Cerebellar nuclear complex (tissue), 1 donor: ENCODE measurements at places on chromosomes 1 and 21.

DNA sequence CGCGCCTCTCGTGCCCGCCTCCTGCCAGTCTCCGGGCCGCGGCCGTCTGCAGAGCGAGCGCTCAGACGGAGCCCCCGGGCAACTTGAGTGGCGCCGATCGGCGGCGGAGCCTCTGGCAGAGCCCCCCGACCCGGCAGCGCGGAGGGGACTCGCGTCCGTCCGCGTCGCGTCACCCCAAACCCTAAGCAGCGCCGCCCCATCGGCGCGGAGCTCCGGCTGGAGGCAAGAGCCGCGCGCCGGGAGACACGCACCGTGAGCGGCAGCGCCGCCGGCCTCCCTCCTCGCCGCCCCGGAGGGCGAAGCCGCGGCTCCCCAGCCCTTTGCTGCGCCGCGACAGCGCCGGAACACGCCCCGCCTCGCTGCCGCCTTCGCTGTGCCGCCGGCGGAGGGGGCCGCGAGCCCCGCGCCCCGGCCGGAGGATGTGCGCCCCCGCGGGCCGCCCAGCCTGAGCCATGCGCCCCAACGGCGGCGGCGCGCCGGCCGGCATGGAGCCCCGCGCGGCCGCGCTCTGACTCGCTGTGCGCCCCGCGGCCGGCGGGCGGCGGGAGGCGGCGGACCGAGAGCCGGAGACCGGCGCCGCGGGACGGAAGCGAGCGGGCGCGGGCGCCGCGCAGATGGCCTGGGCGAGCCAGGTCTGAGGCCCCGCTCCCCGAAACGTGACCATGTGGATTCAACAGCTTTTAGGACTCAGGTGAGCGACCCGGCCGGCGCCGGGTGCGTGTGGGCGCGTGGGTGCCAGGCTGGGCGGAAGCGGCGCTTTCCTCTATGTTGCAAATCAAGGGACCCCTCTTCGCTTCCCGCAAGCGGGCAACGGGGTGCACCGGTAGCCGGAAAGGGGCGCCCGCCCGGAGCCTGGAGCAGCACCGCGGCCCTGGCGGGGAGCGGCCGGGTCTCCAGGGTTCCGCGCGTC lies 610 bp downstream of the AJAP1 start:
- no peak for DNase-seq

DNA sequence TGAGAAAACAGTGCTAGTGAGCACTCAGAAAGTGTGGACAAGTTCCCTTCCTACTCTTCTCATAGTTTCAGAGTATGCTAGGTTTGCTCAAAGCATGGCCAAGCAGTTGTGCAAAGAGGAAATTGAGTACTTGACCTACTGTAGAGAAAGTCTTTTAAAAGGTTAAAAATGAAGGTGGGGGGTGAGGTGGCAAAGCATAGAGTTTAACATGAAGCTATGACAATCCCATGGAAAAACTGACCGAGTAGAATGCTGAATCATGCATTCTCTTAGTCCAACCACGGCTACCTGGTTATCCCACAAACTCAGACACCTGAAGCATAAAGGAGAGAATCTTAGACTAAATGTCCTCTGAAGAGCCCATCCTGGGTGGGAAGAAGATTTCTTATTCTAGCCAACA lies 79.9 kb downstream of the PTPN14 start:
- no peak for DNase-seq

- DNase-seq = no peak
Observed at GRCh38 chr1:3158347-3158746, 89.3 kb downstream of the PRDM16 start.

GRCh38 chr1:175034775-175035174 lies 11.6 kb upstream of the MRPS14 start:
- DNase-seq = no peak

- DNase-seq = no peak
Observed at GRCh38 chr1:186738926-186739325, 58.7 kb upstream of the PTGS2 start.

GRCh38 chr1:104291156-104291555 lies 541.5 kb downstream of the AMY1C start:
- no peak for DNase-seq

- DNase-seq = no peak
Observed at GRCh38 chr1:248834343-248834940, 3.6 kb upstream of the ZNF672 start.

GRCh38 chr1:112083487-112083886 lies 94.0 kb upstream of the KCND3 start:
- DNase-seq = no peak

DNA sequence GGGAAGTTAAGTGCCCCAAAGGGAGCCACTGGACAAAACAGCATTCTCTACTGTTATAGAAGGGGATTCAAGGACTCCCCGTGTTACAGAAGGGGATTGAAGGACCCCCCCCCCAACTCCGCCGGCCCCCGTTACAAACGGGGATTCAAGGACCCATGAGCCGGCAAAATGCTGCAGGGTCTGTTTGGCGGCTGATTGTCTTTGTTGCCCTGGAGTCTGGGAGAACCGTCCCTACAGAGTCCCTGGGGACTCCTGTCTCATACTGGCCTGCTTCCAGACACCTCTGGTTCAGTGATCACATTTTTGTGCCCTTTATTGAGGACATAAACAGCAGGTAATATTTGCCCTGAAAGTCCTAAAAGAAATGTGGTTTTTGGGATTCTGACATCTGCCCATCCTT lies 96.4 kb downstream of the SYF2 start:
- no peak for DNase-seq

DNA sequence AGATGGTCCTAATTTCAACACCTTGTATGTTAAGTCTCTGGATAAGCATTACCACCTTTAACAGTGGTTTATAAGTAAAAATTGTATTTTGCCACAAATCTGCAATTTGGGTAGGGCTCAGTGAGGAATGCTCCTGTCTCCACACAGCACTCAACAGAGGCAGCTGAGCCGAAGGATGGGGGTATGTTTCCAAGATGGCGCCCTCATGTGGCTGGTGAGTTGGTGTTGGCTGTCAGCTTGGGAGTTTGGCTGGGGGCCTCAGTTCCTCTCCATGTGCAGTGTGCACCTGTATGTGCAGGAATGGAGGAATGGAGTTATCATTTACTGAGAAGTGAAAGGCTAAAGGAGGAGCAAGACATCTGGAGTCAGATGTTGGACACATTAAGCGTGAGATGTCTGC lies 136.8 kb downstream of the GABPA start:
- no peak for DNase-seq

- DNase-seq = peak; percentile 8
Observed at GRCh38 chr1:34928699-34929496, 552 bp downstream of the DLGAP3 start.

DNA sequence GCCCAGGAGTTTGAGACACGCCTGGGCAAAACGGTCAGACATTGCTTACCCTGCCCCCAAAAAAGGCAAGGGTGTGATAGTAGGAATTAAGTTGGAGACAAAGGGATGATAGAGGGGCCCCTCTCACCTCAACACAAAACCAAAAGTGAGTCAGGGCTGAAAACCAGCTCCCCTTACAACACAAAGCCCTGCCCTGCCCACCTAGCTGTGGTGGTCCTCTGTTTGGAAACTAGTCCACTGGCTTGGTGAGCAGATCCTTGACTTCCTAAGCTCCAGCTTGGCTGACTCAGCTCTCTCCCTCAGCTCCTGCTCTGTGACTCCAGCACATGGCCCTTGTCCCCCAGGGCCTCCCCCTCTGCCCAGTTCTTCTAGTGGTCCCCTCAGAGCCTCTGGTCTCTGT lies 603.8 kb downstream of the PTPRC start:
- DNase-seq = no peak

- DNase-seq = no peak
Observed at GRCh38 chr21:15496911-15497310, 232.9 kb upstream of the USP25 start.

GRCh38 chr1:182833271-182833670 lies 5.9 kb upstream of the DHX9 start:
- DNase-seq = no peak

- no peak for DNase-seq
Observed at GRCh38 chr1:153612755-153613331, at the start of gene S100A16. S100A16 (minus strand) TSS chr1:153613137; CDS start chr1:153608151, 4,986 bp downstream.

DNA sequence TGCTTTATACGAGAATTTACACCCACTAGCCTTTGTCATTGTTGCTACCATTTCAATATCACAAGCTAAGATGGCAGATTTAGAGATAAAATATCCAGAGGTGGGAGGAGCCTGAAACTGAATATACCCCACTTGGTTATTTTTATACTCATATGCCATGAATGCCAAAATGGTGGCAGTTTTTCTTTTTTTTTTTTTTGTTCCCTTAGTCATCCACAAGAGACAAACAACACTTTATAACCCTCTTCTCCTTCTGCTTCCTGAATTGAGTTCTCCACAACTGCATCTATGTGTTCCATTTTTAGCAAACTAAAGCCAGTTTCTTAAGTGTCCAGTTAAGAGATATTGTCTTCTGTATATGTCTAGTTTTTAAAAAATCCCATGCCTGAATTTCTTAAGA lies 558.4 kb downstream of the LMO4 start:
- DNase-seq = no peak

DNA sequence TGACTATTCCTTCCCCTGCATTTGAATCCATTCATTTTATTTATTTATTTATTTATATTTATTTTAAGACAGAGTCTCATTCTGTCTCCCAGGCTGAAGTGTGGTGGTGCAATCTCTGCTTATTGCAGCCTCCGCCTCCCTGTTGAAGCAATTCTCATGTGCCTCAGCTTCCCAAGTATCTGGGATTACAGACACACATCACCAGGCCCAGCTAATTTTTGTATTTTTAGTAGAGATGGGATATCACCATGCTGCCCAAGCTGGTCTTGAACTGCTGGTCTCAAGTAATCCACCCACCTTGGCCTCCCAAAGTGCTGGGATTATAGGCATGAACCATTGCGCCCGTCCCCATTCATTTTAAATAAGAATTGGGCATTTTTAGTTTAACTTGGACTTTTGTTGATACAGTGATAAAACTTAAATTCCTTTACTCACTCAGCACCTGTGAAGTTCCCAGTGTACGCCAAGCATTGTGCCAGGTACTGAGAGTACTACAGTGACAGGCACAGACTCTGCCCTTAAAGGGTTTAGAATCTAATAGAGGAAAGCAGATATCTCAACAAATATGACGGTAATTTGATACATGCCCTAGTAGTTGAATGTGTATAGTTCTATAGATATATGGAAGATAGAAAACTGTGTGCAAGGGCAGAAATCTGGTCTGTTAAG lies 90.5 kb downstream of the PTPRC start:
- no peak for DNase-seq

GRCh38 chr1:21346365-21347071 lies 56.3 kb upstream of the ECE1 start:
- no peak for DNase-seq
